ENCODE measurements at places on chromosomes 7 and 10.

DNA sequence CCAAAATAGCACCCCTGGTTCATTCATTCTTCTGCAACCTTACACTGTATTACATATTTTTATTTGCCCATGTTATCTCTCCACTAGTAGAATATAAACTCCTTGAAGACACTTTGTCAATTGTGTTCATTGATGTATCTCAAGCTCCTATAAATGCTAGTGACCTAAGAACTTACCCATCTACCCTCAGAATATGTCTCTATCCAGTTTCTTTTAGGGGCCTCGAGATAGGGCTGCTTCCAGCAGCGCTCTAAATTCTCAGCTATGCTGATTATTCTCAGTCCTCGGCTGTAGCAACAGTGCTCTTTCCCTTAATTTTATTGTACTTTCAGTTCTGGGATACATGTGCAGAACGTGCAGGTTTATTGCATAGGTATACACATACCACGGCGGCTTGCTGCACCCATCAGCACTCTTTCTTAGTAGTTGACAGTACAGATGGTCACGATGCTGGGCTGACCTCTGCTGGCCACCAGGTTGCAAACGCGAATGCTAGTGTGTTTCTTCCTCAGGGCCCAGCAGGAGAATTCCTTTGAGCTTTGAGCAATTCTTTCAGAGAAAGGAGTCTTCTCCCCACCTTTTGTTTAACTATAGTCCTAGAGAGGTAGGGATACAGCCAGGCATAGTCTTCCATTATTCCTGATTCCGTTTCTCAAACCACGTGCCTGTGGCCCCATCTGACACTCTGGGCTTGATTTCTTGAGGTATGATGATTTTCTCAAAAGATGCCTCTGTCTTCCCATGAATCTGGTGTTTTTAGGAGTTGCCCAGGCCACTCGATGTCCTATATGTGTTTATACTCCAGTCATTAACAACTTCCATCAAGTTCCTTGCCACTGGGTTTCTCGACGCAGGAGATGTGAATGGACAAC lies 49.1 kb upstream of the CDC14C start:
- peak; percentile 28 for DNase-seq

DNA sequence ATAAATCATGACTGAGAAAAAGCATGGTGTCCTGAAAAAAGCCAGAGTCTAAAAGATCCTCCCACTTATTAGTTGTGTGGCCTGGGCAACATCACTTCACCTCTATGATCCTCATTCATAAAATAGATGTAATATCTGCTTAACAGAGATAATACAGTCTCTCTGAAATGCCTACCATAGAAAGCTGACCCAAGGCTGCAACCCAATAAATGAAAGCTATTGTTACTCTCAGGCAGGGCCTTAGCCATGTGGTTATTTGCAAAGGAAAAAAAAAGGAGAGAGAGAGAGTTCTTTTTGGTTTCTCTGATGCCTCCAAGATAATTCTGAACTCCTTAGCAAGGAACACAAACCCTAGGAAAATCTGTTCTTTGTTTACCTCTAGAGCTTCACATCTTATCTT lies 7.9 kb downstream of the FAM13C start:
- DNase-seq = no peak

DNA sequence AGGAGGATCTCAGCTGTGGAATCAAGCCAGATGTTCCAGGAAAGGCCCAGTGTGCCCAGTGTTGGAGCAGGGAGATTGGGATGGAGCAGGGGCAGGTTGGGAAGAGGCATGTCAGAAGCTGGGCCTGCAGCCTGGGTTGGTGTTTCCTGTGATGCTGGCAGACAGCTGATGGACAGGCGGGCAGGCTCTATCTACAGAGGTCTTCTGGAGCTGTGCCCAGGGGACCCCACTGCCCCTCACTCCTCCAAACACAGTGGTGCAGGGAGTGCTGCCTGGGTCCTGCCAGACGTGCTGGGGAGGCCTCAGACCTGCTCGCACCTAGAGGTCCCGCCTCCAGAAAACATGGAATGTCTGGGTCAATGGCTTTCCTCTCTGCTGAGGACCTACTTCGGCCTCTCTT lies 182.9 kb upstream of the TCERG1L start:
- DNase-seq = no peak

- no peak for DNase-seq
Measured at GRCh38 chr7:39406467-39406866, 159.7 kb upstream of the YAE1 start.

GRCh38 chr7:34133983-34134782 lies 228.8 kb downstream of the BMPER start:
- peak; percentile 59 for DNase-seq

All from colonic mucosa (tissue), 4 donors.